ENCODE measurements at places on chromosomes 16 and 17.

DNA sequence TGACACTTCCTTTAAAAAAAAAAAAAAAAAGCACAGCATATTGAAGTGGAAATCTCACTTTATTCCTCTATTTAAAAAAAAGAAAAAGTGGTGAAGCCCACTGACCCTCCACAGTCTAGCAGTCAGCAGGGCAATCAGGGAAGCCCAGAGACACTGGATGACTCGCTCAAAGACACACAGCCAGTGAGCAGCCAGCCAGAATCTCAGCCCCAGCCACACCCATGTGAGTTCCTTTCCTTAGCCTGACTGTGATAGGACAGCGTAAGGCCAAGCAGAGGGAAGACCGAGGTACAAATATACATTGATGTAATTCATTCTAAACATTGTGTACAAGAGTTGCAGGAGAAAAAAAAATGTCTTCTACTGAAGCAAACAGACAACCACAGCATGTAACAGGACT is 22.5 kb downstream of the XPO6 start:
- peak; percentile 62 for DNase-seq

GRCh38 chr16:89300311-89300975 is 82.9 kb downstream of the ZNF778 start:
- DNase-seq = no peak

- DNase-seq = no peak
These were observed 198.6 kb upstream of the HSBP1 start for GRCh38 chr16:83609178-83609577.

DNA sequence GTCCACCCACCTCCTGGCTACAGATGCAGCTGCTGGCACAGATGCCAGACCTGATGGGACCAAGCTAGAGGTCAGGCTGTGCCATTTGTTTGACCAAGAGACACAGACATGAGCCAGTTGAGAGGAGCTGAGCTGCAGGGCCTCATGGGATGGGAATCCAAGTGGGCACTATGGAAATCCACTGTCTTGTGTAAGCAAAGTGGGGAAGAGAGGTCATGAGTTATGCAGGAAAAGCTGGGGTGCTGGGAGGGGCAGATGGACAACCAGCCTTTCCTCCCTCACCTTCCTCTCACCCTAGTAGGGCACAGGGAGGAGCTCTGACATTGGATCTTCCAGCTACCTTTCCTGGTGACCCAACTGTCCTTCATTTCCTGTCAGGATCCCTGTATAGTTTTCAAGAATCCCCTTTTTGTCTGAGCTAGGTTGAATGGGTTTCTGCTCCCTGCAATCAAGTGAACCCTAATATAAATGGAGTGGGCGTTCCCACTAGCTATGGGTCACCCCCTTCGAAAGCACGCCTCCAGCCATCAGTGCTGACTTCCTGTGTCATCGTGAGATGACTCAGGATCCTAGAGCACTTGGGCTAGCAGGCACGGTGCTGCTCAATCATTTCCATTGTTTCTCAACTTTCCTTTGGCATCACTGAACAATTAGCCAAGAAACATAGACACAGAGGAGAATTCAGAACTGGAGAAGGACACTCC is 13.6 kb downstream of the ATPAF2 start:
- DNase-seq = peak; percentile 24

GRCh38 chr16:88453611-88454522 is 787 bp downstream of the ZFPM1 start:
- peak; percentile 52 for DNase-seq

Measured in CD4-positive, alpha-beta T cell treated with Interferon alpha-2 for 1 hour (primary cell).